ENCODE measurements at places on chromosomes 7 and 10. TPM values are rescaled to one million over a fixed set of nuclear protein-coding genes. Genes with fewer than 3 reads are reported as not detected.

The NUTM2E gene
- not detected for total RNA-seq

The GPR158 gene
- total RNA-seq: 0.06 TPM

GRCh38 chr7:149735779-149736477 is 37.5 kb downstream of the ZNF467 start:
- no peak overlapping the region for H3K27ac ChIP-seq
- H3K4me1 ChIP-seq: no peaks in the 10 kb centered on the region
- H3K27me3 ChIP-seq: no peaks in the 10 kb centered on the region
- no peak overlapping the region for H3K4me3 ChIP-seq
- DNase-seq: no peak

DNA sequence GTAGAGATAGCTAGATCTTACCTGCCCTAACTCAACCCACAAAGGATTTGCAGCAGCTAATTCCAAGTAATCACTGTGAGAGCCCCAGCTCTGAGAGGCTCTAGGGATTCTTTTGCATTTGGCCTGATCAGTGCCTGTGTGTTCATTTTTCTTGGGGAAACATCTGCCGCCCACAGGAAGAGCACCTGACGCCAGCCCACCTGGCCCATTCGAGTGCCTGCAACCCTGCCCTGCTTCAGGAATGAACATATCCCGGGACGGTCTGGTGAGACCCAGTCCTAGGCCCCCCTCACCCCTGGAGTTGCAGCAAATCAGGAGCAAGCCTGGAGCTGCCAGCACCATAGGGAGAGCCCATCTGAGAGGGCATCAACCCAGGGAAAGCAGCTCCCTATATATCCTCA is 38.8 kb downstream of the GSDME start:
- DNase-seq: peak; percentile 72
- H3K27me3 ChIP-seq: no peaks in the 10 kb centered on the region
- no peak overlapping the region for H3K27ac ChIP-seq
- H3K36me3 ChIP-seq: no peaks in the 10 kb centered on the region

DNA sequence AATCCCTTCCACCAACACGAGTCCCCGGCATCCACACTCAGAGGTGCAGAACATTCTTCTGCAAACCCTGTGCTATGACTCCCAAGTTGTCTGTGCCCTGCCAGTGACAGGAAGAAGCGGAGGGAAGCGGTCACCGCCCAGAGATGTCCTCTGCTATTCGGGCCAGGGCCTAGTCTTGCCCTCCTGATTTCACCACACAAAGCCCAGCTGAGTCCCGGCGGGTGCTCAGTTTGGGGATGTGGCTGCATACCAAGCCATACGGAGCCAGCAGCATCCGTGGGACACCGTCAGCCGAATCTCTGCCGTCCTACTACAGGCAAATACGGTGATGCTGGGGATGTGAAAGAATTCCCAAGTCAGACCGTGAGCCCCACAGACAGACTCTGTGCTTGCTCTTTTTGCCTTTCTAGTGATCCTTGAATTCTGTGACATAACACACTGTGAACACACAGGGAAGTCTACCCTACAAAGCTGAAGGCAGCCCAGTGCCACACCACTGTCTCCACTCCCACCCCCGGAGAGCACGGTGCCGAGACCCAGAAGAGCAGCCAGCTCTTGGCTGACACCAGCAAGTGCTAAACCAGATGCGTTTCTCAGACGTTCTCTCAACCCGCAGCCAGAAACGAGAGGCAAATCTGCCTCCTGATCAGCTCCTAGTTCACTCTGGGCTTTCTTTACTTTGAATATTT is 2.0 kb downstream of the STK32C start:
- H3K36me3 ChIP-seq: no peaks in the 10 kb centered on the region
- no peak overlapping the region for H3K4me3 ChIP-seq
- DNase-seq: no peak
